Activated CD4-positive, alpha-beta T cell treated with anti-CD3 and anti-CD28 coated beads, Interleukin-2, amount 10 ng/mL, durations not matched to agents 24 days and 14 days (primary cell): ENCODE measurements at places on chromosomes 7 and 10. TPM values are rescaled to one million over a fixed set of nuclear protein-coding genes. Genes with fewer than 3 reads are reported as not detected.

The CPA4 gene
- not detected in 2 replicates for total RNA-seq

The PIK3AP1 gene
- total RNA-seq, result 9.6 and 11.7 TPM in 2 replicates

The MACROH2A2 gene
- 4.5 and 4.6 TPM in 2 replicates for total RNA-seq

The PBLD gene
- 0.88 and 1.6 TPM in 2 replicates for total RNA-seq

The PPP1R17 gene
- not detected in 2 replicates for total RNA-seq

The LIPJ gene
- total RNA-seq, result not detected in 2 replicates

The GPER1 gene
- 0.09 TPM in 1 of 2 replicates, not detected in the other for total RNA-seq

The PARD3 gene
- 2.3 and 2.9 TPM in 2 replicates for total RNA-seq

The IDI2 gene
- not detected in 2 replicates for total RNA-seq

The SOSTDC1 gene
- total RNA-seq, result not detected in 2 replicates

The TFPI2 gene
- total RNA-seq, result not detected in 2 replicates

DNA sequence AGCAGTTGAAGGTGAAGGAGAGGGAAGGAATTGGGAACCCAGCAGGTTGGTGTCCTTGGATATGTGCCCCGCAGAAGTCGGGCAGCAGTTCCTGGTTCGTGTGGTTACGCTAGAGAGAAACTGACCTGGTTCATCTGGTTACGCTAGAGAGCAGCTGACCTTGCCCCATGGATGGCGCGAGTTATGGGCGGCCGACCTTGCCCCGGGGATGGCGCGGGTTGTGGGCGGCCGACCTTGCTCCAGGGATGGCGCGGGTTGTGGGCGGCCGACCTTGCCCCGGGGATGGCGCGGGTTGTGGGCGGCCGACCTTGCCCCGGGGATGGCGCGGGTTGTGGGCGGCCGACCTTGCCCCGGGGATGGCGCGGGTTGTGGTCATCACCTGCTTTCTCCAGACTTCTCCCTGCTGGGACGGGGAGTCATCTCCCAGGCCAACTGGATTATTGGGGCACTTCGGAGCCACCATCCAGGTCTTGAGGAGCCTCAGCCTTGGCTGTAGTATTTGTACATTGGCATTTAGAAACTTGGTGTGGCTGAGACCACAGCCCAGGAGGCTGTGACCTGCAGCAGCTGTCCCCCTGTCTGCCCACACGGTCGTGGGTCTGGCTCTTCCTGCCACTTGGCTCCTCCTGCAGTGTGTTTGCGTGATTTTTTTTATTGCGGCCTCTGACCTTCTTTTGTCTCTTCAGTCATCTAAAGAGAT lies 6.1 kb downstream of the GET4 start:
- DNase-seq, result no peak

- DNase-seq, result no peak
These were observed 35.1 kb downstream of the SORBS1 start for GRCh38 chr10:95526044-95526443.

- DNase-seq, result no peak
These were observed 3.5 kb downstream of the ZNF511 start for GRCh38 chr10:133312016-133312768.

DNA sequence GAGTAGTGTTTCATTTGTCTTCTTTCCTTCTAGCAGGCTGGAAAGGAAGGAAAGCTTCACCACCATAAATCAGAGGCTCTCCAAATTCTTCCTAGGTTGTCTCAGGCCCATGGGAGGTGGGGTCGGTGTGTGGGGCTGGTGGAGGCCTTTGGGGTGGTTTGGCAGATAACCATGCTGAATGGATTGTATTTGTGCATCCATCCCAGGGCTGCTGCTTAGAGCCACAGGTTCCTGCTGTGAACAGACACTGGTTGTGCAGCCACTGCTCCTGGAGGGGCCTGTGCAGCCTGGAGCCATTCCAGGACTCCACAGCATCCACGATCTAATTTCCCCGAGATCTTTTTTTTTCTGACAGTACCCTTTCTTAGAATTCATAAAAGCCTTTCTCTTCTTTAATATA lies 741.8 kb downstream of the SUGCT start:
- DNase-seq, result no peak

- DNase-seq, result no peak
These were observed 48.5 kb downstream of the RASGEF1A start for GRCh38 chr10:43218206-43218950.

- DNase-seq, result no peak
These were observed 38.7 kb downstream of the FAM107B start for GRCh38 chr10:14736043-14736442.

GRCh38 chr10:129970465-129971364 lies 6.6 kb upstream of the EBF3 start:
- DNase-seq, result no peak

DNA sequence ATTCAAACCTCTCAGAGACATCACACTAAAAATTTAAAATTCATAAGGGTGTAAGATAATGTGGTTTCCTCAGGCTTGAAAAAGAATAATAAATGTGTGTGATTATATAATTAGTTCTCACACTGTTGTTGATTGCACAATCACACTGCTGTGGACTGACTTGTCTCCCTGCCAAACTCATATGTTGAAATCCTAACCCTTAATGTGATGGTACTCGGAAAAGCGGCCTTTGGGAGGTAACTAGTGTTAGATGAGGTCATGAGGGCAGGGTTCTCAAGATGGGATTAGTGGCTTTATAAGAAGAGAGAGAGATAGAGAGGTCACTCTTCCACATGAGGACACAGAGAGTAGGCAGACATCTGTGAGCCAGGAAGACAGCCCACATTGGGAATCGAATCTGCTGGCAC lies 128.5 kb upstream of the COL1A2 start:
- no peak for DNase-seq

DNA sequence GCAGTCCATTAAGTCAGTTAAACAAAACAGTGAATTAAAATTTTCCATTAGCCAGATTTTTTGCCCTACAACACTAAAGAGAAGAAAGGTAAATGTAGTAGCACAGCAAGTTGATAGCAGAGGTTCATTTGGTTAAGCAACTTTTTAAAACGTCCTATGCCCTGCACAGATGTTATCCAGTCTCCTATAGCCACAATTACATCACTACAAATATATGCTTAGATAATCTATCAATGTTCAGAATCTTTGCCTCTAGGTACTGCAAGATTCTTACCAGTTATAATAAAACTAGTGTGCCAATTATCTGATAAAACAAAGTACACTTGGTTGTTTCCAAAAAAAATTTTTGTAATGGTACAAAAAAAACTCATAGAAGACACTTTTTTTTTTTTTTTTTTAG lies 175.5 kb upstream of the MYO3A start:
- DNase-seq, result no peak

DNA sequence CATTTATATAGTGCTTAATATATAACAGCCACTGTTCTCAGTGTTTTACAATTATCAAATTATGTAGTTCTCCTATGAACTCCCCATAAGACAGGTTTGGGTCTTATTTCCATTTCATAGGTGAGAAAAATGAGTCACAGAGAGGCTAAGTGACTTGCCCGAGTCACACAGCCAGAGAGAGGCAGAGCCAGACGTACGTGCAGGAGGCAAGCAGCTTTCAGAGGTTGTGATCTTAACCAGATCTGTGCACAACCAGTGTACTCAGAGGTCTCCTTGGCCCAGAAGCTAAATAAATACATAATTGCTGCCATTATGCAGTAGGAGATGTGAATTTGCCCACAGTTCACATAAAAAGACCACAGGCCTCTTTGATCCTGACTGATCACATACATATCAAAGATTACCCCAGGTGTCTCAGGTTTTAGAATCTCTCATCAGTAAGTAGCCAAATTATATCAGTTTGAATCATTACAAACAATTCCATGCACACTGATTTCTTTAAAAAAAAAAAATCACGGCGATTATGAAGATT lies 304.7 kb upstream of the AOAH start:
- DNase-seq, result no peak

GRCh38 chr10:123563994-123564393 lies 102.2 kb upstream of the GPR26 start:
- no peak for DNase-seq

DNA sequence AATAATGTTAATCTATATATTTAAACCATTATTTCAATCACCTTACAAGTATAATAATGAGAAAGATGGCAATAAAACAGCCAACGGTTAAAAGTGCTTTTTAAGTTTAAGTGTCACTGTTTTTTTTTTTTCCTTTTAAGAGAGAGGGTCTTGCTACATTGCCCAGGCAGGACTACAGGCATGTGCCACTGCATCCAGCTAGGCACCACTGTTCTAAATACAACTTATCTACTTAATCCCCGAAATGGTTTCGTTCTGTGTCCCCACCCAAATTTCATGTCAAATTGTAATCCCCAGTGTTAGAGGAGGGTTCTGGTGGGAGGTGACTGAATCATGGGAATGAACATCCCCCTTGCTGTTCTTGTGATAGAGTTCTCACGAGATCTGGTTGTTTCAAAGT lies 49.7 kb downstream of the TNPO3 start:
- no peak for DNase-seq

GRCh38 chr7:30660331-30661255 lies 21.7 kb downstream of the CRHR2 start:
- no peak for DNase-seq

- no peak for DNase-seq
These were observed 45.6 kb upstream of the SGCE start for GRCh38 chr7:94701555-94701973.

- DNase-seq, result no peak
These were observed 14.4 kb downstream of the ITGA8 start for GRCh38 chr10:15705298-15705697.

GRCh38 chr7:151793991-151794507 lies 82.9 kb downstream of the PRKAG2 start:
- no peak for DNase-seq

GRCh38 chr7:30301751-30302150 lies 17.4 kb downstream of the ZNRF2 start:
- DNase-seq, result no peak

GRCh38 chr10:80571352-80571751 lies 33.6 kb downstream of the SH2D4B start:
- DNase-seq, result no peak

DNA sequence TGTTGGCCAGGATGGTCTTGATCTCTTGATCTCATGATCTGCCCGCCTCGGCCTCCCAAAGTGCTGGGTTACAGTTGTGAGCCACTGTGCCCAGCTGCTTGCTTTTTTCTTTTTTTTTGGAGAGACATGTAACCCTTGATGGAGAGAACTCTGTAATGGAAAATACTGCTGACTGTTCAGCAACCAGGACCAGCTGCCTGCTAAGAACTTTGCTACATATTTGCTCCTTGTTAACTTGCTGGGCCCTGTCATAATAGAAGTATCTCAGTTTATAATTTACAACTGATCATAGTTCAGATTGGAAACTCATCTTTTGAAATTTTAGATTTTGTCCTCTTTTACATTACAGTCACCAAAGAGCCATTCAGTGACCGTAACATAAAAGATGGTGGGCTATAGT lies 34.9 kb downstream of the TASOR2 start:
- DNase-seq, result no peak
